ENCODE measurements at places on chromosomes 16 and 17.

DNA sequence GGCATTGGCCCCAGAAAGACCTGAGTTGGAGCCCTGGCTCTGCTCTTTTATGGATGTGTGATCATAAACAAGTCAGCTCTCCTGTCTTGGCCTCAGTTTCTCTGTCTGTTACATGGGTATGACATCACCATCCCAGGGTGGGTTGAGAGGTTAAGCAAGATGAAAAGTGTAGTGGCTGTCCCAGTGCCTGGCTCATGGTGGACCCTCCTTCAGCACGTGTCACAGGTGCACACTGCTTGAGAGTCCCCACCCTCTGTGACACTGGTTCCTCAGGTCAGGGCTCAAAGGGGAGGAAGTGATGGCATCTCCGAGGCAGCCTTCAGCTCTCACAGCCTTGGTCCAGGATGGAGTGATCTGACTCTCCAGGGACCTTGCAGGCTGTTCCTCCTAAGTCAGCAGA is 218.4 kb downstream of the HAPSTR1 start:
- no peak for DNase-seq

- no peak for DNase-seq
Observed at GRCh38 chr17:2801841-2802240, 5.6 kb downstream of the RAP1GAP2 start.

DNA sequence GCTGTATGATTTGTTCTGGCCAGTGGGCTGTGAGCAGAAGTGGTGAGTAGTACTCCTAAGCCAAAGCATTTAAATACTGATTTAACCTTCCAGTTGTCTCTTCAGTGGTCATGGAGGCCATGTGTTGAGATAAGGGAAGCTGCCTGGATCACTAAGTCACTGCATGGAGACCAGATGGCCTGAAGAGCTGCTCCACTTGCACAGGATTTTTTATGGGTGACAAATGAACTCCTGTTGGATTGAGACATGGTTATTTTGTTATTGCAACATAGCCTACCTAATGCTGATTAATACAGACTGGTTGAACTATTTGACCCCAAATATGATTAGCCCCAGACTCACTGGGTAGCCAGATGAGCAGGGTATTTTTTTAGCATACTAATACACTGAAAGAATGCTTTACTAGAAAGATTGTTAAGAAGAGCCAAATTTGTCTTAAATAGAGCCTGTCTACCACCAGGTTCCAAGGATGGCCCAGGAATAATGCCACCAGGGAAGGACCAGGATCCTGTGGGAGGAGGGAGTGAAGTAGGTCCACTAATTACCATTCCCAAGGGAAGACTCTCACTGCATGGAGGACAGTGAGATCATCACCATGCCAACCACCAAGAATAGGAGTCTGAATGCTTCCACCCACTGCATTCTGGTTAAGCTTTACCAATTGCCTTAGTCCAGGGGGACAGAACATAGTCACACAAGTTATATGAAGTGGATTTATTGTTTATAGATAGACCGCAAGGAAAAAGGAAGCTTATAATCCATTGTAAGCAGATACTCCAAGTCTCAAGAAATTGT is 187.4 kb upstream of the IRX6 start:
- DNase-seq: no peak

GRCh38 chr16:70429888-70430666 is 8.8 kb downstream of the ST3GAL2 start:
- no peak for DNase-seq

DNA sequence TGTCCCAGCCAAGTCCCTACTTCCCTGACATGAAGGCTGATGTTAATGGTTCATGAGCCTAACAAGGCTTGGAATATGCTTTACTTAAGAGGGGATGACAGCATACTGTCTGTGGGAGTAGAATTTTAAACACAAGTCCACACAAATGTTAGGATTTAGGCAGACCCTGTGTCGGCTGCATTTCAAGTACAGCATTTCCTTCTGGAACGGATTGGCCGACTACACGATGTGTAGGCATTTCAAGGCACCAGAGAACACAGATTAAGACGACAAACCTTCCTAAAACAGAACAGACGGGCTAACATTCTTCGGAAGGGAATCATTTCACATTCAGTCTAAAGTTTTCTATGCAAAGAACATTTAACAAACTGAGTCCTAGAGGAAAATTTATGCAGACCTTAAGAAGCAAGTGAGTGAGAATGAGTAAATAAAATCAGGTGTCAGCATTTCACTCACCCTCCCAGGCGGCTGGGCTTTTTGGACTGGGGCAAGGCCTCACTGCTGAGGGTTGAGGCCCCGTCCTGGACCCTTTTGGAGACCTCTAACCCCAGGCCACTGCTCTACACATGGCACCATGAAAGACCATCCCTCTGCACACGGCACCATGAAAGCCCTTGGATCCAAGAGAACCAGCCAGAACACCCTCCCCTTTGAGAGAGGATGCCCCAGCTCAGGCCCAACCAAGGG is 67.5 kb downstream of the SMPD3 start:
- DNase-seq: no peak

DNA sequence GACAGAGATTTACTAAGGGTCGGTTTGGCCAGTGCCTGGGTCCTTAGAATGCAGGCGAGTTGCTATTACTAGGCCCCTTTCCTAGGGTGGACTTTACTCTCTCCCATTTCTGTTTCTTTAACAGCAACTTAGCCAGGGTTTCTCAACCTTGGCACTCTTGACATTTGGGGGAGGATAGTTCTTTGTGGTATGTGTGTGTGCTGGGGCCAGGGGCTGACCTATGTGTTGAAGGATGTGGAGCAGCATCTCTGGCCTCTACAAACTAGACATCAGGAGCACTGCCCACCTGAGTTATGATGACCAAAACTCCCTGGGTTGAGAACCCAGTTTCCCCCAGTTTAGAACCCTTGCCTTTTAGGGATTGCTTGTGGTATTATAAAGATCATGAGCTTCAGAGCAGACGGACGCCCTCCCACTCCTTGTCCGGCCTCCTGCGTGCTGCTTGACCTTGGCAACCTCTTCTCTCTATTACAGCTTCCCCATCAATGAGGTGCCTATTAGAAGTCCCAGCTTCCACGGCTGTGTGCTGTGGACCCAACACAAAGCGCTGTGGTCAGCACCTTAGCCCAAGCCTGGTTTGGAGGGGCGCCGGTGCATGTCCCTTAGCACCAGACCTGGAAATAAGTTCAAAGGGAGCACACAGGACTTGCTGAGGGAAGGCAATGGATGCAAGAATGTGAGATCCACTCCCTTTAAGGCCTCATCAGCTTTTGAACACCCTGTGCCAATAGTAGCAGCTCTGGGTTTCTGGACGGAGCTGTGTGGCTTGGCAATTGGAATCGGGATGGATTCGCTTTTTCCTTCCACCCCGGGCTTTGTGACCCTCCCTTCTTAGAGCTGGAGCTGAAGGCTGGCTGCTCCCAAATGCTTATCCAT is 239.2 kb upstream of the MAF start:
- DNase-seq: no peak

DNA sequence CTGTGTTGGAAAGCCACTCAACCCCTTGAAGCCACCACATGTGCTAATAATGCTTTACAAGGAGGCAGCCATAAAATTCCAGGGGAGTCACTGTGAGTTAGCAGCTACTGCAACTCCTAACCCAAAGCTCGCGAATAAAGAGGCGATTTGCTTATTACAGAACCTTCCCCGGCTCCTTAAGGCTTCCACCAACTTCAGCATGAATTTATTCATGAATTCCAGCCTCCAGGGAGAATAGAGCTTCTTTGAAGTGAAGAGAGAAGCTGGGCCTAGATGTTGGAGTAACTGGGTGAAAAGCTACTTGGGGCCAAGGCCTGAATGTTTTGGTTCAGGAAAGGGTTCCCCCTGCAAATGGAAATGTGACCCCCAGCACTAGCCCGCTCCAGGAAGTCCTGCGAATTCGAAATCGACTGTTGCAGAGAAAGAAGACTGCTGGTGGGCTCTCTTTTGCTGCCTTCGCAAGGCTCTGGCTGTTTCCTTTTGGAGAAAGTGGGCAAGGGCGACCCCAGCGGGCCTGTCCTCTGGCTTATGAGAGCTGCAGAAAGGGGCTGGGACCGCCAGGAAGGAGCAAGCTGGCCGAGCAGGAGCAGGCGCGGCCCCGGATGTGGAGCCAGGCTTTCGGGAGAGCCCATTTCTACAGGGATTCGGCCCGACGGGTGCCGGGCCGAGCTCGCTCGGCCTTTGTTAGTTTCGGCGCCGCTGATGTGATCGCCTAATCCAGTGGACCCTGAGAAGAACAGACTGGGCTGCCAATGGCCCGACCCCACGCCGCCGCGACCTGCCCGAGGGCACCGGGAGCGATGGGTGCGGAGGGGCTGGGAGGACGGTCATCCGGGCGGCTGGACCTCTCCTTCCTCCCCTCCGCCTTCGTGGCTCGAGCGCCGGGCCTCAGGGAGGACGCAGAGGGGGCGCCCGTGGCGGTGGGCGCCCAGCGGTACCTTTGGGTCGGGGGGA is 7.6 kb downstream of the CBX8 start:
- no peak for DNase-seq

GRCh38 chr17:6215071-6216035 is 145.2 kb downstream of the WSCD1 start:
- DNase-seq: no peak

DNA sequence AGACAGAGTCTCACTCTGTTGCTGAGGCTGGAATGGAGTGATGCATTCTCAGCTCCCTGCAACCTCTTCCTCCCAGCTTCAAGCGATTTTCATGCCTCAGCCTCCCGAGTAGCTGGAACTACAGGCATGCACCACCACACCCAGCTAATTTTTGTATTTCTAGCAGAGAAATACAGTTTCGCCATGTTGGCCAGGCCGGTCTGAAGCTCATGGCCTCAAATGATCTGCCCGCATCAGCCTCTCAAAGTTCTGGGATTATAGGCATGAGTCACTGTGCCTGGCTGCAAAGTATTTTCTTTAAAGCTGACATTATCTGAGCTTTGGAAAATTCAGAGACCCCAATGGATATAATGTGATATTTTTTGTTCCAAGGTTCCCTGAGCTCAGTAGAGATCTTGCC is 31.1 kb upstream of the SLC6A2 start:
- DNase-seq: no peak

DNA sequence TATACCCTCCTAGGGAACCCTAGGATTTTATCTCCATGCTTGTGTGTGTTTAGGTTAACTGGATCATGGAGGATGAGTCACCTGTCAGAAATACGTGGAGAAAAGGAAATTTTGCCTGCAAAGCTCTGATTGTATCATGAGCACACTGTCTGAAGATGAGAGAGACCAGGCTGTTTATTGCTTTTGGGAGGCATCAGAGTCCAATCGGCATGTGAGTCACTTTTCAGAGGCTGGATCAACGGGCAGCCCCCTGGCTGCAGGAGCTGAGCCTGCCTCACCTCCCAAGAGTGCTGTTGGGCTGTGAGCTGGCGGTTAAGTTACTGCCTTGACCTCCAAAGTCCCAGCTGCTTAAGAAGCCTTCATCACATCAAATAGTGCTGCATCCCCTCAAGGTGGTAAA is 41.5 kb upstream of the MED9 start:
- no peak for DNase-seq

DNA sequence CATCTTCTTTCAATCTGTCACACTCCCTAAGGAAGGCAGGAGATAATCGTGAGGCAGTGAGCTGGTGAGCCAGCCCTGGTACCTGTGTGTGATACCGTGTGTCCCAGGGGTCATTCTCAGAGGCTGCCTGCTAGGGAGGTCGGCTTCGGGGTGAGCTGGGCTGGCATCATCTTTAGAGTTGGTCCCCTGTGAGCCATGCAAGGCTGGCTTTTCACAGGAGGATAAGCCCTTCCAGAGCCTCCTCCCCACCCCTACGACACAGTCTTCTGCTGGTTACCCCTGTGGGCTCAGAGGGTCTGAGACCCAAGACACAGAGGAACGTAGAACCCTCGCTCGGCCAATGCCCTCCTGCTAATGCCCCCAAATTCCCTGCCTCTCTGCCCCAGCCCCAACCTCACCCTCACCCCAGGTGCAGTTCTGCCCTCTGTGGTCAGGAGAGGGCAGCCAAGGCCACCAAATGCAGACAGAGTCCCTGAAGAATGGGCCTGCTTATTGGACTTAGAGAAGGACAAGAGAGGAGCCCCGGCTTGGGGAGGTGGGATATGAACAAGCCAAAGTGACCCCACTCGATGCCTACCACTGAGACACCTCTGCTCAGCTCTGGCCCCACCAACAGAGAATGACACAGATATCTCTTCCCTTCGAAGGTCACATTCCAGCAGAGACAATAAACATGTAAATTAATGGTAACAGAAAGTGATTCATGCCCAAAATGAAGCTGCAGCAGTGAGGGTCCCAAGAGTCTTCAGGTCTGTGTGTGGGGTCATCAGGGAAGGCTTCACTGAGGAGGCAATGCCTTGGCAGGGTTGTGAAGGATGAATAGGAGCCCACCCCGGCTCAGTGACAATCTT is 80.8 kb upstream of the CCL1 start:
- no peak for DNase-seq

DNA sequence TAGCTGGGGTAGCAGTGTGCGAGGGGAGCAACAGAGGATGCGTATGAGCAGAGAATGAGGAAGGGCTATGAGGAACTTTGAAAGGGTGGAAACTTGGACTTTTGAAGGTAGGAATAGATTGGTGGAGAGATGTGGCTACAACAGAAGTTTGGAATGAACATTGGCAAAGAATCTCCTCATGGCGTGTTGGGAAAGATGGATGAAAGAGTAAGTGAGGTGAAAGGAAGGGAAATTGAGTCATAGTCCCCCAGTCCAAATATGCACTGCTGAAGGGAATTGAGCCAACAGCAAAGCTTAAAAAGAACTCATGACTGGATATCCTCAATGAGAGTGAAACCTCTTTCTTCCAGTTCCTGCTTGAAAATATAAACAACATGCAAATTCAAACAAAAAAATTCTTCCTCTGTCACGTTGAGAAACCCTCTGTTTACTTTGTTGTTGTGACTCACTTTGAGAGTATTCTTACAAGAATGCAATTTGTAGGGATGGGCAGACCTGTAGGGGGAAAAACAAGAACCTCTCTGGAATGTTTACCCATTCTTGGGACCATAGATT is 313.2 kb upstream of the KCNJ16 start:
- DNase-seq: no peak

- no peak for DNase-seq
Observed at GRCh38 chr17:540631-541030, 174.0 kb downstream of the VPS53 start.

DNA sequence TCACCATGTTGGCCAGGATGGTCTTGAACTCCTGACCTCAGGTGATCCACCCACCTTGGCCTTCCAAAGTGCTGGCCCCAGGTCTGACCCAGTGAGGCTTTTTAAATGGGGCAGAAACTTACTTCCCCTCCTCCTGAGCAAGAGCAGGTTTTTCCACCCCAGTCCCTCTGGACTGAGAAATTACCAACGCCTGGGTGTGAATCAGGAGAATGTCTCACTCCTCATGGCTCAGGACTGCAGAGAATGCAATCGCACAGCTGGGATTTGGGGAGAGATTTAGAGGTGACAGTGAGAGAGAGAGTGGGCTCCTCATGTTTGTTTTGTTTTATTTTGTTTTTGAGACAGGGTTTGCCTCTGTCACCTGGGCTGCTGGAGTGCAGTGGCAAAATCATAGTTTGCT is 203.6 kb downstream of the RAB11FIP4 start:
- no peak for DNase-seq

GRCh38 chr17:33521784-33522183 is 228.7 kb upstream of the ASIC2 start:
- no peak for DNase-seq
